ENCODE measurements at places on chromosomes 11 and 22. TPM values are rescaled to one million over a fixed set of nuclear protein-coding genes. Genes with fewer than 3 reads are reported as not detected.

Gene ENTHD1
- polyA plus RNA-seq, result 0.23 TPM

Gene C11orf65
- polyA plus RNA-seq, result 0.86 TPM

Gene DDIAS
- 1.7 TPM for polyA plus RNA-seq

Gene PHF21B
- polyA plus RNA-seq, result not detected

Gene MOGAT2
- not detected for polyA plus RNA-seq

Gene GGTLC3
- not detected for polyA plus RNA-seq

Gene ANGPTL5
- not detected for polyA plus RNA-seq

Gene SYT12
- polyA plus RNA-seq, result not detected

Gene ANO3
- not detected for polyA plus RNA-seq

Gene OR52E8
- polyA plus RNA-seq, result not detected

Gene DYNC2H1
- 0.29 TPM for polyA plus RNA-seq

Gene BACE1-AS
- 0.59 TPM for polyA plus RNA-seq

Gene TRPC6
- polyA plus RNA-seq, result not detected

Gene PVALB
- polyA plus RNA-seq, result not detected

Gene DGAT2
- polyA plus RNA-seq, result 21.9 TPM

Gene MN1
- polyA plus RNA-seq, result not detected

Gene TEX54
- not detected for polyA plus RNA-seq

Gene OR51B2
- polyA plus RNA-seq, result not detected

Gene MCHR1
- not detected for polyA plus RNA-seq
